Activated CD4-positive, CD25-positive, alpha-beta regulatory T cell treated with anti-CD3 and anti-CD28 coated beads, Interleukin-2, amount 50 U/mL, for 72 hours (primary cell): ENCODE measurements at places on chromosomes 7 and 10.

DNA sequence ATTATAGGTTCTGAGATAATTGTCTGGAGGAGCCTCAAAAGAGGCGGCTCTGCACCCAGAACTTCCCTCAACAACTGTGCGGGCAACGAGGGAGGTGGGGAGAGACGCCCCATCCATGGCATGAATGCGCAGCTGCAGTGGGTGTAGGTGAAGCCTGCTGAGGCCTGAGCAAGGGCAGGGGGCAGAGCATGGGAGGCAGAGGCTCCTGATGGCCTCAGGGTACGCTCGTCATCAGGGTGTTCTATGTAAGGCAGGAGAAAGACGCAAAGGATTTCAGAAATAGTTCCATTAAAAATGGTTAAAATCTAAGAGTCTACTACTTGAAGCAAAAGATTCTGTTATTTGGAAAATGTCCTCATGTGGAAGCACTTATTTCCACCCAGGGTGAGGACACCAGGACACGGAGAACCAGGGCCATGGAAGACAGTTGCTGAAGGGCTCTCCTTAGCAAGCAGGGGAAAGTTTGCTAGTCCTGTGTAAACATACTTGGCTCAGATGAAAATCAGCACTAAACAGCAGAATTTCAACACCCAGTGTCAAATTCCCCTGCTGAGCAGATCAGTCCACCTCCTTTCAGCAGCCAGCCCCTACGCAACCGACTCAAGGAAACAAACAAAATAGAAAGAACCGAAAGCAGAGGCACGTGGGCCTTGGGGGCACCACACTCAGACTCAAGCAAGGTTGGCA is 18.9 kb downstream of the INSIG1 start:
- DNase-seq, result no peak

DNA sequence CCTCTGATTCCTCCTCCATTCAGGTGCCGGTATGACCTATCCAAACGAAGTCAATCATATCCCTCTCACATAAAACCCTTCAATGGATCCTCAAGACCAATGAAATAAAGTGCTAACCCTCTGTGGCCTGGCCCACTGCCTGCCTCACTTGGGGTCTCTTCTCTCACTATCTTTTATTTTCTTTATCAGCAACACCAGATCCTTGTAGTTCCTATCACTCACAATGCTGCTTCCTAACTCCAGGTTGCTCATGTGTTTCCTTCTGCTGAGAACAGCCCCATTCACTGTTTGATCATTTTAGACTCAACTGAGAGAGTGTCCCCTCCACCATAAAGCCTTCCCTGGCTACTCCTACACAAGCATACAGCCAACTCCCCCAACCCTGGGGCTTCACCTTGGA is 180.6 kb downstream of the DOCK4 start:
- no peak for DNase-seq

DNA sequence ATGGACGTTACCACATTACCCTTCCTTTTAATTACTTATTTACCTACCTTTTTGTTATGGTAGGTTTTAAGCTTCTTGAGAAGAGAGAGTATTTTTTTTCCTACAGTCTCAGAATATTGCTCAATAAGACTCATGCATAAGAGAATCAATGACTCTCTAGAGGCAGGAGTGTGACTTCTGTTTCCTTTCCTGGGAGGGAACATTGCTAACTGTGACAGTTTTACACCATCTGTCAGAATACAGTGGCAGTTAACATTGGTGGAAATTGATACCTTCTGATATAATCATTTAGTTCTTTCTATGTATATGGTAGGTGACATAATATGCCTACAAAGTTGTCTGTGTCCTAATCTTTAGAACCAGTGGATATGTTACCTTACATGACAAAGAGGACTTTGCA is 348.7 kb upstream of the POT1 start:
- no peak for DNase-seq

DNA sequence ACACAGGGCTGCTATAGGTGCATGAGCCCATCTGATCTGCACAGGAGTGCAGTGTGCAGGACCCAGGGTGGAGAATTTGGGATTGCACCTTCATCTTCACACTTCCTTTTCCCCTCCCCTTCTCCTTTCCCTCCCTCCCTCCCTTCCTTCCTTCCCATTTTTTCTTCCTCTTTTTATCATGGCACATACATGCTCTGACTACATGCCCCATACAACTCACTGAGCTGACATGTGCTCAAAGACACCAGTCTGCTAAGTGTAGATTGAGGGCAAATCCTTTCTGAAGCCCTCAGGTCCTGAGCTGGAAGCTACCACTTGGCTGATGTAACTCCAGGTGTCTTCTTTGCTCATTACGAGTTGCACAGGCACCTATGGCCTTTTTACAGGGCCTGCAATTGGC is 365.3 kb upstream of the ZNF32 start:
- no peak for DNase-seq

DNA sequence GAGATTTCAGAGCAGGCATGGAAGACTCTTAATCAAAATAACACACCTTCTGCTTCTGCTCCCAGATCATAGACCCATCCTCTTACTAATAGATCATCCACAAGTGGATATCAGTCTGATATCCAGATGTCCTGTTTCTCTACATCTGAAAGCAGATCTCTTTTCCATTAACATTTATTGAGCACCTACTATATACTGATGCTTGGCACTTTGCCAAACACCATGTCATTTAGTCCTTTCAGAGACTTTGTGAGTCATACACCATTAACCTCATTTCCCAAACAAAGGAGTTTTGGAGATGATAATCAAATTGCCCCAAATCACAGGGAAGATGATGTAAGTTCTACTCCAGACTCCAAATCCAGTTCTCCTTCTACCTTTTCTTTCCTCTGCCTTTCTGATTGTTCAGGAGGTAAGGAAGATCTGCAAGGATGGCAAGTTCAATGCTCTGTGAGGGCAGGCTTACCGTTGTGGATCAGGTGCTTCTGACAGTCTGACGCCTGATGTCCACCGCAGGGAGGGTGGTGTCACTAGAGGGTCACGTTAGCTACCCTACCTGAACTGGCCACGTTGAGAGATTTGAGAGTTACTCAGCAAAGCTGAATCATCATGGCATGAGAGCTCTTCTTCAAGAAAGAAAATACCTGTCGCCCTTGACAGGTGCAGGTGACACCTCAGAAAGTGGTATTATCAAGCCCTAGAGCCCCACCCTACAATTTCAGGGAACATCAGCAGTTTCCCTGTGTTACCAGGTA is 269.6 kb upstream of the ZMIZ1 start:
- DNase-seq, result no peak

GRCh38 chr10:54002077-54002476 is 799.0 kb downstream of the PCDH15 start:
- DNase-seq, result no peak

DNA sequence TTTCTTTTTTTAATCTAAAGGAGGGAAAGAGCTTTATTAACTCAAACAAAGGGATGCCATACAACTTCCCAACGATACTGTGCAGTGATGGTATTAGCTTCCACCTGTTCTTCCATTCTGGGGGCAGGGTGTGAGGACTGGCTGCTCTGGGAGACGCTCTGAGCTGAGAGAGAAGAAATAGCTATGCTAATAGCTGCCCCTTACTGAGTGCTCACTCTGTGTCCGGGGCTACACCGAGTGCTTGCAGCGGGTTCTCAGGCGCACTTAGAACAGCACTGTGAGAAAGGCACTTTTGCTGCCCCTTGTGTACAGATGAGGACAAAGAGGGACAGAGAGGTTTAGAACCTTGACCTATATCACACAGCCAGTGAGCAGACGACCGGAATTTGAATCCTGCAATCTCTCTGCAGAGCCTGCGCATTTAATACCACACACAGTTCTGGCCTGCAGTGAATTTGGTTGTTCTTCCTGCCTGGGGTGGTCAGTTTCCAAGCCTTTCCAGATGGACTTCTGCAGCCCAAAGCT is 142.2 kb downstream of the PLPP4 start:
- no peak for DNase-seq
